ENCODE measurements at places on chromosomes 3 and 15.

DNA sequence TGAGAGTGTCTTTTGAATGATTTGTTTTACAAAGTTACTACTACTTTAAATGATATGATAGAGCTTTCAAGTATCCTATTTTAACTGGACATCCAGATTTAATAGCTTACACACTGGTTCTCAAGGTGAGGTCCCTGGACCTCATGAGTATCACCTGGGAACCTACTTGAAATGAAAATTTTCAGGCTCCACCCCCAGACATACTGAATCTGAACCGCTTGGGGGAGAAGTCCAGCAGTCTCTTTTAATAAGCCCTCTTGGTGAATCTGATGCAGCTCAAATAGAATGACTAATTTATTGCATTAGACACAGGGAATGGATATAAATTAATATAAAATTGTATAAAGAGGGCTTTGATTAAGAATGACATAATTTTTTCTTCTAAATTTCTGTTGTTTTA is 29.4 kb upstream of the SLITRK3 start:
- H3K4me3 ChIP-seq: no peak overlapping the region
- H3K36me3 ChIP-seq: no peaks in the 10 kb centered on the region
- H3K4me1 ChIP-seq: no peaks in the 10 kb centered on the region
- H3K27ac ChIP-seq: no peak overlapping the region

DNA sequence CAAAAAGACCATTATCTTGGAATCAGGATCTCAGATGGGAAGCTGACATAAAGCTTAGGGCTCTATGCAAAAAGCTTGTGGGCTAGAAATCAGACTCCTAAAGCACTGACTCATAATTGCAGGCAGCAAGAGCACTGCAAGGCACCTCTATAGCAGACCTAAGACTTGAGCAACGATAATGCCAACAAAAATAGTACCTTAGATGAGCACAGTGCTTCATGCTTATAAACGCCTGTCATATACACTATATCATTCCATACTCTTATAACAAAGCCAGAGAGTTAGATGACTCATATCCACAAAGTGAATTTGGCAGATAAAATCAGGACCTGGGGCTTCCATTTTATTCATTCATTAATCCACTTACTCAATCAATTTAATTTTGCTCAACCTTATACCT is 560.8 kb downstream of the MCTP2 start:
- H3K36me3 ChIP-seq: no peaks in the 10 kb centered on the region
- no peak for DNase-seq
- no peak overlapping the region for H3K27ac ChIP-seq
- H3K4me3 ChIP-seq: no peak overlapping the region
- H3K4me1 ChIP-seq: no peaks in the 10 kb centered on the region

DNA sequence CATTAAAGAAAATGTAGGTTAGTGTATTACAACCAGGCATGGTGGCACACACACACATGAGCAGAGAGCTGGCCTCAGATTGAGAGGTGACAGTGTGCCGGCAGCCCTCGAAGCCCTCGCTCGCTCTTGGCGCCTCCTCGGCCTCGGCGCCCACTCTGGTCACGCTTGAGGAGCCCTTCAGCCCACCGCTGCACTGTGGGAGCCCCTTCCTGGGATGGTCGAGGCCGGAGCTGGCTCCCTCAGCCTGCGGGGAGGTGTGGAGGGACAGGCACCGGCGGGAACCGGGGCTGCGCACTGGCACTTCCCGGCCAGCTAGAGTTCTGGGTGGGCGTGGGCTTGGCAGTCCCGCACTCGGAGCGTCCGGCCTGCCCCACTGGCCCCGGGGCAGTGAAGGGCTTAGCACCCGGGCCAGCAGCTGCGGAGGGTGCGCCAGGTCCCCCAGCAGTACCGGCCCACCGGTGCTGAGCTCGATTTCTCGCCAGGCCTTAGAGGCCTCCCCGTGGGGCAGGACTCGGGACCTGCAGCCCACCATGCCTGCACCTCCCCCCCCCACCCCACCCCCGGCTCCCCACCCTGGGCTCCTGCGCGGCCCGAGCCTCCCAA is 80.4 kb upstream of the TMEM158 start:
- H3K27ac ChIP-seq: no peak overlapping the region
- H3K4me1 ChIP-seq: no peaks in the 10 kb centered on the region
- no peak overlapping the region for H3K4me3 ChIP-seq
- no peaks in the 10 kb centered on the region for H3K36me3 ChIP-seq
- no peaks in the 10 kb centered on the region for H3K27me3 ChIP-seq

GRCh38 chr3:106239195-106239697 is 370.4 kb upstream of the CBLB start:
- H3K36me3 ChIP-seq: no peaks in the 10 kb centered on the region
- H3K27me3 ChIP-seq: no peaks in the 10 kb centered on the region
- H3K27ac ChIP-seq: no peak overlapping the region
- H3K4me3 ChIP-seq: no peak overlapping the region

DNA sequence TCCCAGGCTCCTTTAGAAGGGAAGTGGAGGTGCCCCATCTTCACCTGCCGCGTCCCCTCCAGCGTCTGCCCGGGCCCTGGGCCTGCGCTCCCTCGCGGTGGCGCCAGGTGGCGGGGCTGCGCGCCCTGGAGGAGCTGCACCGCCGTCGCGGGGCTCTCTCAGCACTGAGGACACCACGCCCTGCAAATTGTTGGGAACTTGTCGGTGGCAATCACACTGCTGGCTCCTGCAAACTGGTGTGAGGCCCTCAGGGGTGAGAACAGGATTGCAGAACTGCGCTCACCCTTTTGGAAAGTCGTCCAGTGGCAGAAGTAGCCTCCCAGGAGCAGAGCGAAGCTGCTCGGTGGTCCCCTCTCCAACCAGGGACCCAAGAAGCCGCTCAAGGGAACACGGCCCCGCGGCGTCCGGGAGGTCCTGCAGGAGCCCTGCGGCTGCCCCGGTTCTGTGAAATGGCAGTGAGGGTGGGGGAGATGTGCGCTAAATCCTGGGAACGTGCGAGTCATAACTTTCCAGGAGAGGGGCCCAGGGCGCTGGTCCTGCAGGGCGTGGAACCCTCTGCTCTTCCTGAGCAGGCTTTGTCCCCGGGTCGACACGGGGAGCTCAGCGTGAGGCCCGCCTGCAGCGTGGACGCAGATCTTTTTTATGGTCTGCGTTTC is 995 bp upstream of the LRRK1 start:
- no peaks in the 10 kb centered on the region for H3K36me3 ChIP-seq
- DNase-seq: no peak
- H3K4me1 ChIP-seq: peaks cover 35% of the 10 kb centered on the region
- H3K27ac ChIP-seq: peak overlapping the region; percentile 88
- peak overlapping the region; percentile 78 for H3K4me3 ChIP-seq
- no peaks in the 10 kb centered on the region for H3K27me3 ChIP-seq

GRCh38 chr3:37812499-37812896 is 49.2 kb upstream of the CTDSPL start:
- peak overlapping the region; percentile 61 for H3K27ac ChIP-seq
- H3K27me3 ChIP-seq: no peaks in the 10 kb centered on the region
- no peak overlapping the region for H3K4me3 ChIP-seq
- no peaks in the 10 kb centered on the region for H3K36me3 ChIP-seq
- peaks cover 19% of the 10 kb centered on the region for H3K4me1 ChIP-seq

DNA sequence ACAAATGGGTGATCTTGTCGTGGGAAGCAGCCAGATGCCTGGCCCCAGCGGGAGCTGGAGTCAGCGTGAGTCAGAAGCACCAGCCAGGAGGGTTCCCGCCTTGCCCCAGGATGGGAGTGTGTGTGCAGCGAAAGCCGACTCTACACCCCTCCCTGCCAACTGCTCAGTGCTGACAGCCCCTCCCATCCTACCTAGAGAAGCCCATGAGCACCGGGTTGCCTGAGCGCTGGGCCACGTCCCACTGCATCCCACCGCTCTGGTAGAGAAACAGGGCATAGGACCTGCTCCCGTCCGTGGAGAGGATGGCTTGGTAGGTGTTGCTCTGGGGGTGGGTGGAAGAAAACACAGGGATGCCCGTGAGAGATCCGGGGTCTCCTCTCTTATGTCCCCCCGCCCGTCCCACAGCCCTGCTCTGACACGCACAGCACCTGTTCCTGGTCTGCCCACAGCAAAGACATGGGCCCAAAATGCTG is 42.9 kb downstream of the MUC4 start:
- H3K27ac ChIP-seq: no peak overlapping the region
- H3K36me3 ChIP-seq: no peaks in the 10 kb centered on the region
- H3K4me3 ChIP-seq: no peak overlapping the region
- H3K4me1 ChIP-seq: no peaks in the 10 kb centered on the region

DNA sequence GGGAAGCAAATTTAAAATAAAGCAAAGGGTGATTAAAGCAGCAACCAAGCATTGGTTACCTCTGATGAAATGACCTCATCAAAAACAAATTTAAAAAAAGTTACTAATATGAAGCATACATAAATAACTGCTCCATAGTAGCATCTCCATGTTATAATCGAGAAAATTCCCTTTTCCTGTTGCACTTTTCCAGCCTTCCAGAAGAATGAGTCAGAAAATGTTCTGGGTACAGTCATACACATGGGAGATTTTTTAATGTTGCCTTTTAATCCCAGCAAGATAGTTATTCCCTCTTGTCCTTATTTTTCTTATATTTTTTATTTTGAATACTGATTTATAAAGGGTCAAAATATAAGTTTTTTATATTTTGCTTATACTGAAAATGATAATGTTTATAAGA is 2.6 kb upstream of the TMCO5A start:
- no peaks in the 10 kb centered on the region for H3K4me1 ChIP-seq
- no peak for DNase-seq
- no peaks in the 10 kb centered on the region for H3K36me3 ChIP-seq
- H3K27ac ChIP-seq: no peak overlapping the region
- no peaks in the 10 kb centered on the region for H3K27me3 ChIP-seq

GRCh38 chr15:55740981-55741832 is 1.7 kb downstream of the PRTG start:
- peaks cover 19% of the 10 kb centered on the region for H3K4me1 ChIP-seq
- peak overlapping the region; percentile 63 for H3K4me3 ChIP-seq
- DNase-seq: no peak
- no peaks in the 10 kb centered on the region for H3K27me3 ChIP-seq
- no peaks in the 10 kb centered on the region for H3K36me3 ChIP-seq

DNA sequence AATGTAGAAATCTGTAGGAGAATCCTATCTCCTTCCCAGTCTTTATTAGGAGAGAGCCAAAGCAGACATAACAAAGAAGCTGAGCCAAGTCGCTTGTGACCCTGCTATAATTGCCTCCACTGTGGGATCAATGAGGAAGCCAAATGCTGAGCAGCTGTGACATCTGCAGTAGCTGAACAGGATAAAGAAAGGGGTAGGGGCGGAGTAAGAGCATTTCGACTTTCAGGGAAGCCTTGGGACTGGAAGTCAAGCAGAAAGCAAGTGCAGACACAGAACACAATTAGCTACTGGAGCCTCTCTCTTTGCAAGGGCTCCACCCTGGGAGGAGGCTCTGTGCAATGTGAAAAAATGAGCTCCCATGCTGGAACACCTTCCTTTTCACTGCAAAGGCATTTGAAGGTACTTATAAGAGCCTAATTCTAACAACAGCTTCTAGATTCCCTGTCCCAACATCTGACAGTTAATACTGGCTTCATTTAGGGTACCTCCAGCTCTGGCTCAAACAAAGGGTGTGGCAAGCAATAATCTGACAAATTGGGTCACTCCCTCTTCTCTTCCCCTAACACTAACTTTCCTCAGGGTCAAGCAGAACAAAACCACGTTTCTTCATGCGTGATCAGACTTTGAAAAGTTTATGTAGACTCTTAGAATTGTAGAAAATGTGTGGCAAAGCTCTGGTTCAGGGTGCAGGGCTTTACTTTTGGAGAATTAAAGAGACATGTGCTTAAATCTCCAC is 166.4 kb downstream of the CADPS start:
- H3K4me1 ChIP-seq: peaks cover 13% of the 10 kb centered on the region
- no peaks in the 10 kb centered on the region for H3K36me3 ChIP-seq
- H3K27ac ChIP-seq: no peak overlapping the region
- H3K27me3 ChIP-seq: no peaks in the 10 kb centered on the region
- DNase-seq: no peak
- H3K4me3 ChIP-seq: no peak overlapping the region

DNA sequence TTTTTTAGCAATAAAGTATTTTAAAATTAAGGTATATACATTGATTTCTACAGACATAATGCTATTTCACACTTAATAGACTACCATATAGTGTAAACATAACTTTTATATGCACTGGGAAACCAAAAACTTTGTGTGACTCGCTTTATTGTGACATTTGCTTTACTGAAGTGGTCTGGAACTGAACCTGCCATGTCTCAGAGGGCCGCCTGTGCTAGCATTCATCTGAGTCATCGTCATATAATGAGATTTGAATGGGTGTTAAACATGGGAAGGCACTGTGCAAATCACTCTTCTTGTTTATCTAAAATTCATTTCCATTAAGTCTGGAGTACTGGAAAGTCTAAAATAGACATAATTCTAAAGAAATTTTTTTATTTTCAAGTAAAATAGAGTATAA is 12.9 kb downstream of the EIF2AK4 start:
- no peak overlapping the region for H3K27ac ChIP-seq
- no peaks in the 10 kb centered on the region for H3K27me3 ChIP-seq
- H3K36me3 ChIP-seq: peaks cover 41% of the 10 kb centered on the region

GRCh38 chr3:171399842-171400241 is 60.4 kb downstream of the TNIK start:
- no peaks in the 10 kb centered on the region for H3K36me3 ChIP-seq
- no peak overlapping the region for H3K4me3 ChIP-seq
- no peaks in the 10 kb centered on the region for H3K27me3 ChIP-seq
- H3K27ac ChIP-seq: no peak overlapping the region
- H3K4me1 ChIP-seq: peaks cover 8% of the 10 kb centered on the region
- DNase-seq: no peak

Data from vagina (tissue), 2 donors.